Esophagus mucosa (tissue), 1 donor: ENCODE measurements at places on chromosomes 7 and 10. TPM values are rescaled to one million over a fixed set of nuclear protein-coding genes. Genes with fewer than 3 reads are reported as not detected.

DNA sequence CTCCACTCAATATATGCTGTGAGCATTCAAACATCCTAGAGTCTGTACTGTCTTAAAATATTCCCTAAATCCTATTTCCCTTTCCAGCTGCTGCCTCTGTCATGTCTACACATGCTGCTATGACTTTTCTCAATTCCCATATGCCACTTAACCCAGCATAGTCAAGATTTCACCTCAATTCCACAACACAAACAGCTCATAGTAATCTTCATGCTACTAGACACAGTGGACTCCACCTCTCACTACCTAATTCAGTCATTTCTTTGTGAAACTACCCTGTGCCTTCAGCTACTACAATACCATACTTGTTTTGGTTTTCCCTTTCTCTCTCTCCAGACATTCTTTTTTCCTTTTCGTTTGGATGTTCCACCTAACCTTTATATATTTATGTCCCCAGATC is 45.5 kb downstream of the GSAP start:
- no peak for ATAC-seq

- peak; percentile 22 for ATAC-seq
Measured at GRCh38 chr7:333393-333764, 43.4 kb downstream of the FOXL3 start.

DNA sequence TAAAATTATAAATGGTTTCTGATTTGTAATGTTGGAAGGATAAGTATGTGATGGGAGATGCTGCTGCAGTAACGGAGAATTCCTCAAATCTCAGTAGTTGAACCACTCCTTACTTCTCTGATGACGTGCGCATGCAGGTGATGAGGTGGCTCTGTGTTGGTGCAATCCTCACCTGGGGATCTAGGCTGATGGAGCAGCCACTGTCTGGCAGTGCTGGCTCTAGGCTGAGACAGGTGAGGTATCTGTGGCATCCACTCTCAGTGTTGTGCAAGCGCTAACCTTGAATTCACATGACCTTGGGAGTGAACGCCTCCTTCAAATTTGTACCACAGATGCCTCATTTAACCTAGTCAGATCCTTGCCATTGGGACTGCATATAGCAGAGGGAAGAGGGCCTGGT is 35.0 kb downstream of the LHFPL3 start:
- ATAC-seq = no peak

GRCh38 chr10:111085690-111086353 is 9.0 kb downstream of the ADRA2A start:
- ATAC-seq = no peak

- no peak for ATAC-seq
Measured at GRCh38 chr10:58930500-58930899, 245.9 kb upstream of the PHYHIPL start.

DNA sequence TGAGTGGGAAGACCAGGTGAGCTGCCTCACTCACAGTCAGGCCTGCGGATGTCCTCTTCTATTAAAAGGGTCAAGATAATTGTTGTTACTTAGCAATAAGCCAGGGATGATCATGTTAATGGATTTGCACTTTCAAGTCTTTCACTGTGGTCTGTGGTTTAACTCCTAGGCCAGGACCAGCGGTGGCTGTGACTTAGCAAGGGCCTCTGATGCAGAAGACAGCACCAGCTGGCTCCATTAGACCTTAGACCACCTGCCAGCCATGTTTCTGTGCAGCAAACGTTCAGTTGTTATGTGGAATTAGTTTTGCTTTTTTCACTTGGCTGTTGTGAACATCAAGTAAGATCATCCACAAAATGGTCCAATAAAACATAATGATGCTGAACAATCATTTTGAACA is 537.3 kb downstream of the TNS3 start:
- no peak for ATAC-seq

DNA sequence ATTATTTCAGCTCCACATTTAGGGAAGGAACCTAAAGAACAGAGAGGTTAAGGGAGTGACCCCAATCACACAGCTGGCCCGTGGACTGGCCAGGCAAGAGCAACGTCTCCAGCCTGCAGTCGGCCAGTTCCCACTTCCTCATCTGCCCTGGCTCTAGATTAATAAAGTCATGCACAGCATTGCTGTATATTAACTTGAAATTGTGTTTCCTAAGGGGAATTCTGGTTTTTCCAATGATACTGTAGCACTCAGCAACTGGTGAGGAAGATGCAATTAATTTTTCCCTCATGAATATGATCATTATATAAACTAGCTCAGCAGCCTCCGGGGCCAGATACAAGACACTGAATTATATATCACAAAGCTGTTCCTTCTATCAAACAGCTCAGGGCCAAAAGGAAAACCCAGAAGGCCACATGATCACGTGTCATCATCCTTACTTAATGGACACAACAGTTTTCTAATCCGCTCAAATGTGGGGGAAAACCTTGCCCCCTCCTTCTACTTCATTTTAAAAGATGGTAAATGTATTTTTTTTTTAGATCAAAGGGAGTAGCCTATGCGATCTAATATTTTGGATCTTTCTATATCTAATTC is 295.3 kb upstream of the PRKCQ start:
- ATAC-seq = no peak

GRCh38 chr7:45237788-45238461 is 80.3 kb downstream of the RAMP3 start:
- ATAC-seq = no peak

GRCh38 chr10:16527452-16527851 is 5.8 kb upstream of the C1QL3 start:
- ATAC-seq = no peak

DNA sequence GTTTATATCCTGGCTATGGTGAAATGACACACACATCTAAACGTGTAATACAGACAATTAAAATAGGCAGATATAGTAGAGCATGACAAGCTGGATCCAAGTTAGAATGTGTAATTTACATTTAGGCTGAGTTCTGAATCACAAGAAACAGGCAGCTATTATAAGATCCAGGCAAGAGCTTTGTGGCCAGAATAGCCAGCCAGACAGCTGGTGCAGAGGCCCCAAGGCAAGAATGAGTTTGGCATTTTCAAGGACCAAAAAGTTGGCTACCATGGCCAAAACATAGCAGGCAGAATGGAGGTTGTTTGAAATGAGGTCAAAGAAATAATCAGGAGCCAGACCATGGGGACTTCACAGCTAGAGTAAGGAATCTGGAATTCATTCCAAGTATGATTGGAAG is 281.7 kb downstream of the MTERF1 start:
- ATAC-seq = no peak

GRCh38 chr7:103735377-103735776 is 254.1 kb downstream of the RELN start:
- ATAC-seq = no peak

Gene HOXA5
- 5.6 TPM for total RNA-seq

Gene VAX1
- total RNA-seq = 0.12 TPM

Gene HYCC1
- 44.2 TPM for total RNA-seq

Gene VKORC1L1
- 12.8 TPM for total RNA-seq

Gene SPDYE1
- not detected for total RNA-seq

Gene PTN
- 28.6 TPM for total RNA-seq
